ENCODE measurements at places on chromosomes 3 and 15.

- DNase-seq = peak; percentile 44
Observed at GRCh38 chr3:125141596-125142419, 70.7 kb downstream of the SLC12A8 start.

DNA sequence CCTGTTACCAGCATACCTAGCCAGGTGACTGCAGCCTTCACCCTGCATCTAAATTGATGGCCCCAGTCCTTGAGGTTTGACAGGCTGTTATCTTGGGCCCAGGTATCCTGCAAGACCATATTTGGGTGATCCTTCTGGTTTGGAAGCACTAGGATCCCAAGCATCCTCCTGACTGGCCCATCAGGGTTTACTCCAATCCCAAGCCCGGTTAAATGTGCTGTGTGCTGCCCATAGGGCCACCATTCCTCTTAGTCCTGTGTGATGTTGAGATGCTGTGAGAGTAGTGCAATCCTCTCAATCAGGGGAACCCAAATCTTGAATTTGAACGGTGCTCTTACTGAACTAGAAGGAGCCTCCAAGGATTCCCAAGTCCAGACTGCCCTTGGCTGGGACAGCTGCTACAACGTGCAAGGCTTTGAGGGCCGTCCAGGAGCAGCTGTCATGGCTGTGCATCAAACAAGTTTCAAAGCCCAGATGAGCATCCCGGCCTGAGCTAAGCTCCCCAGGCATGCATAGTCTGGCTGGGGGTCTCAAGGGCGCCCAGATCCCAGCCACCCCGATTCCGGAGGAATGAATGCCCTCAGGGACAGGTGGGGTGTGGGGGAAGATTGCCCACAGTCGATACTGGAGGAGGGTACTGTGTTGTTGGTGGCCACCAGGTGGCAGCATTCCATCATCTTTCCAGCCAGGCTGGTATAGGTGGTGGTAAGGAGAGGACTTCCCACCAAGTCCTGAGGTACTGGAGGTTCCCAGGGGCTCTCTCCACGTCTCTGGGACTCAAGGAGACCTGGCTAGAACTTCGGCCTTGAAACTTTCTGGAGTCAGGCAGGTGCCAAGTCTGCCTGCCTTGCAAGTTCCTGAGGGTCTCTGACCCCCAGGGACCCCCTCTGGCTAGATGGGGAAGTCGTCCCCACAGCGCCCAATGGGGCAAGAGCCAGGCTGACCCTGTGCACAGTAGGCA is 32.6 kb downstream of the RBM5 start:
- DNase-seq = peak; percentile 77

DNA sequence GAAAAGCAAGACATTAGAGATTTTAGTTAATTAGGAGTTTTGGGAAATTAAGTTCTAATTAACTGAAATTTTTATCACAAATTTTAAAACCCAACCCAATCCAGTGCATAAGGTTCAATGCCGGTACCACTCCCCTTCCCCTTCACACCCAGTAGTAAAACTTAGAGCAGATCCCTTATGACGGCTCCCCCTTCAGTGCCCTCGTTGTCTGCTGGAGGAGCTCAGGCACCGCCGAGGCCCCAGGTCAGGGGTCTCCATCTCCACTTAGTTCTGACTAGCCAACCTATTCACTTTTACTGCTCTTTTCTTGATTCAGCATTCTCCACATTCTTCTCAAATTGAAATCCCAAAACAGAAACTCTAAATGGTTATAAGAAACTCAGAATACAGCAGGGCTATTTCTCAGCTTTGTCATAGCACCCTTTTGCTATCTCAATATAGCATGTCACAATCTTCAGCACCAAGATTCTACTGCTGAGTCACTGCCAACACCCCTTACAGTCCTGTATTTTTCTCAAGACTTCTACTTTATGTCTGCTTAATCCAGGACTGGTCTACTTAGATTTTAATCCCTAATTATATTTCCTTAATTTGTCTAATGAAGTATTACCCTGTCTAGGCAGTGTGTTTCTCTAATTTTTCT is 39.8 kb downstream of the TUBGCP4 start:
- DNase-seq = no peak

- no peak for DNase-seq
Observed at GRCh38 chr3:69669070-69669469, 70.2 kb upstream of the MITF start.

- DNase-seq = peak; percentile 29
Observed at GRCh38 chr3:101216710-101217465, 103.5 kb downstream of the IMPG2 start.

DNA sequence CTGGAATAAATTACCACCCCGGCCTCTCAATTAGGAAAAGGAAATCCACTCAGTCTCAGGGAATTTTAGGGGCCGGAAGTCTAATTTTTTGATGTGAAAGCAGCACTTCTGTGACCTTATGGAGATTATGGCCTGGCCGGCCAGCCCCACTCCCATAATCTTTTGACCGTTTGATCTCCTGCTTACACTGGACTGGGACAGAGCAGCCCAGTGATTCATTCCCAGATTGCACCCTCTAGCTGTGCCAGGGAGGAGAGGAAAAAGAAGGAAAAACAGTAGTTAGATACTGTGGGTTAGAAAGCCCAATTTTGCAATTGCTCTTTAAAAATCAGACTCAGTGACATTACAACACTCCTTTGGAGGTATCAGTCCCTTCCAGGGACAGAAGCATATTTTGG is 32.4 kb downstream of the GJD2 start:
- DNase-seq = no peak

DNA sequence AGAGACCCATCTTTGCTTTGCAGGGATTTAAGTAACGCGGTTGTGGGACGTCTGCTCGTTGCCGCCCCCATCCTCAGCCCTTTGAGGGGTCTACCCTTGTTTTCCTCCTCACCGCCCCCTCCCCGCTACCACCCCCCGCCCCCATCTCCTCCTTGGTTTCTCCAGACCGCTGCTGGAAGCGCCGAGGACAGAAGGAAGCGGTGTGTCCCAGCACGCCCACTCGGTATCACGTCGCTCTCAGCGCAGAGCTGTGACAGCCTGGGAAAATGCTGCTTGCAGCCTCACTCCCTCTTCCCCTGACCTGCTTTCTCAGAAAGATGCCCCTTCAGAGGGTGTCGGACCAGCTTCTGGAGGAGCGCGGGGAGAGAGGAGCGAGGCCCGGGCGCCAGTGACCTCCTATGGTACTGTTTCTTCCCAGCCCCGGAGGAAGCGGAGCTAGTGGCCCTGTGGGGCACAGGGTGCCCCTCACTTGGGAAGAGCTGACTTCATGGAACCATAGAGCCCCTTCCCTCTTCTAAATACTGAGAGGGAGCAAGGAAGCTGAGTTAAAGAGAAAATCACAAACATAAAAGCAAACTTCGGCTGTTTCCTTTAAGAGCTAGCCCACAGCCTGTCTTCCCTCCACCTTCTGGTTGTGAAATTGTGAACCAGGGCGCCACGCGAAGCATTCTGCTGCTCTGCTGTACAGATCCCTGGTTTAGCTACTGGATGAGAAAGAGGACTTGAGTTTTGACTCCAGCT is 698 bp downstream of the IL1RAP start:
- DNase-seq = peak; percentile 61

GRCh38 chr15:58669108-58669507 is 80.4 kb downstream of the ADAM10 start:
- DNase-seq = no peak

GRCh38 chr3:42864321-42864950 is 11.2 kb downstream of the CYP8B1 start:
- DNase-seq = no peak

DNA sequence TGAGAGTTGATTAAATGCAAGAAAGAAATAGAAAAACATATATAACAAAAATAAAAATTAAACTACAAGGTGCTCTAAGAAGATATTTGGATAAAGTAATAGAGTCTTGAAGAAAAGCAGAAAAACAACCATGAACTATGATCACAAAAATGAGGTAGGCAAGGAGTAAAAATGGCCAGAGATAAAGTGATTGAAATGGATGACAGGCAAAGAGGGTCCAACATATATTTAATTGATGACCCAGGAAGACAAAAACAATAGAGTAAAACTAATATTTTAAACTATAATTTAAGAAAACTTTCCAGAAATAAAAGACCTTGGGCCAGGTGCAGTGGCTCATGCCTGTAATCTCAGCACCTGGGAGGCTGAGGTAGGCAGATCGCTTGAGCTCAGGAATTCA is 22.1 kb upstream of the WDR49 start:
- no peak for DNase-seq

DNA sequence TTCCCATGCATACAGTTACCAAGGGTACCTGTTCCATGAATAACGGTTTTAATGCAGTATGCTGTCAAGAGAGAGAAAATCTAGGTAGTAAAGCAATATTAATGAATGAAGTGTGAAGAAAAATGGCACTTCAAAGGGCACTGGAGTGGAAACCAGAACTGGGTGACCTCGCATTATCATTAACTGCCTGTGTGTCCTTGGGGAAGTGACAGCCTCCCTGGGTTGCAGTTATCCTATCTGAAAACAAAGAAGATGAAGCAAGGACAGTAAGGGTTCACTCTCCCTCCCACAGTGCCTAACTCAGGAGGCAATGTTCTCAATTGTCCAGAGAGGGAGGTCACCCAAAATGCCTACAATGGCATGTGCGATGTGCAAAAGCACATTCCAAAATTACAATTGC is 15.1 kb downstream of the MTHFS start:
- DNase-seq = no peak

GRCh38 chr3:43028678-43029490 is 49.8 kb downstream of the GASK1A start:
- DNase-seq = no peak

DNA sequence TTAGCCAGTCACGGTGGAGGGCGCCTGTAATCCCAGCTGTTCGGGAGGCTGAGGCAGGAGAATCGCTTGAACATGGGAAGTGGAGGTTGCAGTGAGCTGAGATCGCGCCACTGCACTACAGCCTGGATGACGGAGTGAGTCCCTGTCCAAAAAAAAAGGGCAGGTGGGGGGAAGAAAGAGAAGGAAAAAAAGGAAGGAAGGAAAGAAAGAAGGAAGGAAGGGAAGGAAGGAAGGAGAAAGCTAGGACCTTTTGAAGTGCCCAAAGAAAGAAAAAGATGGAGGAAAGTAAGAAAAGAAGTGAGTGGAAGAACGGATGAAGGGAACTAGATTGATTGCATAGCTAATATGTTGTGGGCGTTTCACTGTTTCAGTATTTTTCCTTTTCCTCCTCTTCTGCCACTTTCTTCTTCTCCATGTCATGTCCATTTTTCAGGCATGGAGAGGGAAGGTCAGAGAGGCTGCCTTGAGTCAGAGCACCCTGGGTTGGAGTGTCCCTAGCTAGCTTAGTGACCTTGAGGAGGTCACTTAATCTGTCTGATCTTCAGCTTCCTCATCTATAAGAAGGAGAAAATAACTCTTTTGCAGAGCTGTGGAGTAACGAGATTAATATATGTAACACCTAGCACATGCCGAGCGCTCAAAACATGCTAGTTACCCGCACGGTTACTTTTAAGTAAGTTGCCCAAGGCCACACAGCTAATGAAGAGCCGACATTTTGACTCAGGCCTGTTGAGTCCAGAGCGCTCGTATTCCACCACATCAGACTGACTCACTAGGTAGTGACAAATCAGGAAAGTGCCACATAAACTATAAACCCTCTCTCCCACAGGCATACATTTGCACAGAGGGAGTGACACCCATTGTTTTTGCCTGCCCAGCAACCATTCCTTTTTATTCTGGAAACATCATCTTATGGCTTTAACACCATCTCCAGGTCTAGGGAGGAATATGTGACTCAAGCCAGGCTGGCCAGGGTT is 42.2 kb downstream of the BHLHE40 start:
- DNase-seq = peak; percentile 72

DNA sequence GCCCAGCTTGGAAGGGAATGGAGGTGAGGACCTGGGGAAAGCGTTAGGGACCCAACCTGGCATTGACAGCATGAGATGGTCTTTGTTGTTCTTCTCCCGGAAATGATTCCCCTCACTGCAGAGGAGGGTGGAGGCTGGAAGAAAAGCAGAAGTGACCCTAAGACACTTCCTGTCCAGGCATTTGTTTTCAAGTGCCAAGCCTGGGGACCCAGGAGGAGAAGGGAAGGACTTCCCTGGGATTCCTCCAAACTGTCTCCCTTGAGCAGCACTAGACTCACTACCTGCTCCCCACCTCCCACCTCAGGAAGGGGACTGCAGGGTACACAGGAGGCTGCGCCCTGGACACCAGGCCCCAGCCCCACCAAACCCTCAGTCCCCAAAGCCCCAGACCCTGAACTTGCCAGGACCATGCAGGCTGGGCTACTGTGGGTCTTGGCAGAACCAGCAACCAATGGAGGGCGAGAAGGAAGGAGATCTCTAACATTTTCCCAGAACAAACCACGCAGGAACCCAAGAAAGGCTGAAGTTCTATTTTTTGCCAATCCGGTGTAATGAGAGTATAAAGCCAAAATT is 9.8 kb upstream of the VIPR1 start:
- DNase-seq = no peak

GRCh38 chr15:68344600-68344999 is 67.1 kb downstream of the FEM1B start:
- DNase-seq = no peak

- DNase-seq = no peak
Observed at GRCh38 chr3:13030684-13031083, 42.5 kb downstream of the IQSEC1 start.
